ENCODE measurements at places on chromosomes 12 and 14. TPM values are rescaled to one million over a fixed set of nuclear protein-coding genes. Genes with fewer than 3 reads are reported as not detected.

DNA sequence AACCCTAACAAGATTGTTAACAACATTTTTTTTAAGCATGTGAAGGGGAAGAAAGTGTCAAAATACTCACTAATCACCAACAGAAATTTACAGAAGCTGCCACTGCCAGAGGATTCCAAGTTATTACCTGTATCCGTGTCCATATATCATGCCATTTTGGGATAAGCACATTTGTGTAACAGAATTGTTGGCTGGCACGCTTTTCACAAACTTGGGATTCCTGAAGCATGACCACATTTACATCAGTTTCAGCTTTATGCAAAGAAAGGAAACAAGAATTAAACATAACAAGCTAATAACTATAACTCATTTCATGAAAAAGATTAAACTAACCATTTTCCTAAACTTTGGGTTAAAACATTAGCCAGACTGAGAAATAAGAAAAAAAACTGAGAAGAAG, 5.9 kb downstream of the NEMP1 start:
- H3K27me3 ChIP-seq = no peaks in the 10 kb centered on the region
- H3K4me3 ChIP-seq = no peak overlapping the region

DNA sequence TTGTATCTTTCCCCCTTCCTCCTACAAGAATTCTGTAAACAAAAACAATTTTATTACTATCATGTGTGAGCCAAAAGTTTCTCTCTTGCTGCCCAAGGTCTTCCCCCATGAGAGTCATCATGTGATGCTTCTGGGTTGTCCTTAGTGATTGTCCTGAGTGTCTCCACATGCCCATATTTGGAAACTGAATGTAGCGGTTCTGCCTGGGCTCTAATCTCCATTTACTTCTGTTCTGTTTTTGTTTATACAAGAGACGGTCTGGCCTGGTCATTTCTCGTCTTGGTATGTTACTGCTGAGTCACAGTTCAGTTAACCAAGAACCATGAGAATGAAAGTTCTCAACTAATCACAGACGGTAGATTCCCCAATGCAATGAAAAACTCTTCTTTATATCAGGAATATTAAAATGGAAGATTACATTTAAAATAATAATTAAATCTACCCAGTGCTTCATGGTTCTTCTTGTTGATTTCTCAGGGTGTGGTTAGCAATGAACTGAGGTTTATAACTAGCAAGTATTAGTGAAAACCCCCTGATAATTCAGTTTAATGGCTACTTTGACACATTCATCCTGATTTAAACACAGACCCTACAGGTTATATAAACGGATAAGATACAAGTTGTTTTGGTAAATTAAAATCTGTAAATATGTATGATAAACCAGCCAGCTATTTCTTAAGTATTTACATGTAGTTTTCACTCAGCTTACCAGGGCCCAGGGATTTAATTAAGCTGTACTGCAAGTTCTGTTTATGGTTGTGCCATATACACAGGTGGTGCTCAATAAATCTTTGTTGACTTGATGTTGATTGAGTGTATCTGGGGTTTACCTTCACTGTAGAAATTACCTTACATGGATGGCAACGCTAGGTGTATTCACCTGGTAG, 81.1 kb downstream of the PELI2 start:
- H3K4me3 ChIP-seq = no peak overlapping the region
- DNase-seq = no peak
- peak overlapping the region; percentile 59 for H3K27ac ChIP-seq
- no peaks in the 10 kb centered on the region for H3K27me3 ChIP-seq

DNA sequence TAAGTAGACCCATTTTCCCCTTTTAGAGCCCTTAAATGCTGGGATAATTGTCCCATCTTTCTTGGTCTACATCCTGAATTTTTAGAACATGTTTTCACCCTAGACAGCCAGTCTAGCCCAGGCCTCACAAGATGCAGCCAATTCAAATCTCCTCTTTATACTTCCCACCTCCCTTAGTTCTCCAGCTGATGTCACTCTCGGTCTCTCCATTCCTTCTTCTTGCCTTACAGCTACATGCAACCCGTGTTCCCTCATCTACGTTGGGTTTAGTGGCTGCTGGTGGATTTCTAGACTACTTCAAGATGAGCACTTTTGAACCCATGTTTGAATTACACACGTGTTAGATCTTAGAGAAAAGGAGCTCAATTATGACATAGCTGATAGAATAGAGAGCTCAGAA, 132.0 kb downstream of the PPM1H start:
- H3K4me1 ChIP-seq = no peaks in the 10 kb centered on the region
- H3K36me3 ChIP-seq = no peaks in the 10 kb centered on the region

DNA sequence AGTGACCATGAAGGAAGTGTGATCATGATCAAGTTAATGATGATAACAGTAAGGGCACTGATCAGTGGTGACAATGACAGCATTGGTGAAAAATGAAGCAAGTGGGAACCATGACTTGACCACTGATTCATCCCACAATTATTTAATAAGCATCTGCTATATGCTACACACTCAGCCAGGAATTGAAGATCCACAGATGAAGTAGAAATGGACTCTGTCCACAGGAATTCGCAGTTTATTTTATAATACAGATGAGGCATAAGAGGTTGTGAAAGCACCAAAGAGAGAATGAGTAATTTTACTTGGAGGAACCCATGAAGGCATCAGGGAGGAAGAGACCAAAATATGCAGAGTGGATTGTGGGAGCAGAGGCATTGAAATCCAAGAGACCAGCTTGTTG, 33.8 kb upstream of the SMUG1 start:
- H3K27me3 ChIP-seq = no peaks in the 10 kb centered on the region
- no peaks in the 10 kb centered on the region for H3K36me3 ChIP-seq
- H3K4me1 ChIP-seq = no peaks in the 10 kb centered on the region
- H3K4me3 ChIP-seq = no peak overlapping the region

GRCh38 chr12:106918746-106919145, 37.0 kb upstream of the TMEM263 start:
- H3K4me3 ChIP-seq = no peak overlapping the region
- H3K27me3 ChIP-seq = no peaks in the 10 kb centered on the region
- no peak overlapping the region for H3K27ac ChIP-seq

DNA sequence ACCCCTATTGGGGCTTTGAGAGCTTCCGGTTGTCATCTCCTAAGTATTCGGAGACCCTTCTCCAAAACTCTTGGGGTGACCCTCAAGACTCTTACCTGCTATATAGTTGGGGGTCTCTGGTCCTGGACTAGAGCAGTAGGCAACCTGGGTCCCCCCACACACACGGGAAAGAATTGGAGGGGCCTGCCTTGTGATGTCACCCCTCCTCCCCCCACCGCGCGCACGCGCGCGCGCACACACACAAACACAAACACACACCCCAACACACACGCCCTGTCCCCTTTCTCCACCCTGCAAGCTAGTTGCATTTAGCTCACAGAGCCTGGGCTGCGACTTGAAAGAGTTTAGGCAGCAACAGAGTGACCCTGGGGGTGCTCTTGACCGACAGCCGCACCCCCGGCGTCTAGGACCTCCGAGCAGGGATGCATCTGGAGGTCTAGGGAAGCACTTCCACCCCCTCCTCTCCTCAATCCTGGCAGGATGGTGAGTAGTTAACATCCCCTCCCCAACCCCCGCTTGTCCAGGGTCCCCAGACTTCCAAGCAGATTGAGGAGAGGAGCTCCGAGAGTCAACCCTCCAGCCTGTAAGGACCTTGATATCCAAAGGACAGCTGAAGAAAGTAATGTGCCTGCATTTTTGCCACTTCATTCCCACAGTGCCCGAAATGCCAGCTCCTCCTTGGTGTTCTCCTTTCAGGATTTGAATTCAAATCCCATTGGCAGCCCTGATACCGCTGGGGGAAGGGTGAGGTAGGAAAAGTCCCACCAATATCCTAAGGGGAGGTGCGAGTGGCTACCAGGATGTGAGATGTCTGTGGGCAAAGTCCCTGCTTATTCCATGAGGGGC, 1.4 kb upstream of the DNAJC14 start:
- DNase-seq = peak; percentile 94
- peaks cover 16% of the 10 kb centered on the region for H3K4me1 ChIP-seq
- peak overlapping the region; percentile 97 for H3K4me3 ChIP-seq
- no peaks in the 10 kb centered on the region for H3K36me3 ChIP-seq
- no peaks in the 10 kb centered on the region for H3K27me3 ChIP-seq

GRCh38 chr12:25482625-25483024, 70.5 kb downstream of the LMNTD1 start:
- H3K27ac ChIP-seq = no peak overlapping the region
- no peaks in the 10 kb centered on the region for H3K27me3 ChIP-seq
- H3K36me3 ChIP-seq = no peaks in the 10 kb centered on the region
- H3K4me3 ChIP-seq = no peak overlapping the region
- H3K4me1 ChIP-seq = no peaks in the 10 kb centered on the region

GRCh38 chr14:58690801-58691516, 53.2 kb downstream of the DACT1 start:
- no peak overlapping the region for H3K4me3 ChIP-seq
- no peaks in the 10 kb centered on the region for H3K36me3 ChIP-seq
- H3K27me3 ChIP-seq = no peaks in the 10 kb centered on the region
- H3K27ac ChIP-seq = no peak overlapping the region
- H3K4me1 ChIP-seq = no peaks in the 10 kb centered on the region

DNA sequence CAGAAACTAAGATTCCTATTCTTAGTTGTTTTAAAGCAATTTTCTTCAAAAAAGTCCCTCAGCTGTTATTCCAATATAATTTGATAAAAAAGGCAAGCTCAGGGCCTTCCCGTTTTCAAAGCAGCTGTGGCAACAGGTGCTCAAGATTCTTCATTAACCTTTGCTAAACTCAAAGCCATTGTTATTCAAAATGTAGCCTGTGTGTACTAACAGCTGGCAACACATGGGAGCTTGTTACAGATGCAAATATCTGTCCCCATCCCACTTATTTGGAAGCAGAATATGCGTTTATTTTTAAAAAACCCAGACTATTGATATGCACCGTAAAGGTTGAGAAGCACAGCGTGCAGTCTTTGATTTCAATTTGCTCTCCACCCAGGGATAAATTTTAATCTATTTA, 210.4 kb upstream of the SYT10 start:
- H3K27ac ChIP-seq = no peak overlapping the region
- H3K27me3 ChIP-seq = no peaks in the 10 kb centered on the region
- DNase-seq = no peak
- no peaks in the 10 kb centered on the region for H3K36me3 ChIP-seq

GRCh38 chr12:121839993-121840761, 18.5 kb downstream of the HPD start:
- H3K36me3 ChIP-seq = no peaks in the 10 kb centered on the region
- no peaks in the 10 kb centered on the region for H3K27me3 ChIP-seq
- peak overlapping the region; percentile 52 for H3K4me3 ChIP-seq
- H3K4me1 ChIP-seq = no peaks in the 10 kb centered on the region

DNA sequence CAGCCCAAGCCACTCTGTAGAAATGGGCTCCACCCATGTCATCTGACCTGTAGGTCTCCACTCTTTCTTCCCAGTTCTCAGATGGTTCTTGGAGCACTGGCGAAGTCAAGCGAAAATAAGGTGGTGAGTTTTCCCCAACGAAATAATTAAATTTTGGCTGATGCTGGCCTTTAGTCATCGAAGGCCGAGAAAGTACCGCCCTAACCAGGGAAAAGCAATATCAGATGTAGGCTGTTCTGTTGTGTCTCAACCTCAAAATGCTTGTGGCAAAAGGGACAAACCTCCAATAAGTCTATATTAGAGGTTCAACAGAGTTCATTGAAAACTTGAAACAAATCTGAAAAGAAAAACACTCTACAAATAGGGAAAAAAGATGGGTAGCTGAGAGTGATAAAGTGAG, 48.6 kb upstream of the BCAT1 start:
- peaks cover 2% of the 10 kb centered on the region for H3K4me1 ChIP-seq
- no peaks in the 10 kb centered on the region for H3K27me3 ChIP-seq
- no peak for DNase-seq
- no peak overlapping the region for H3K27ac ChIP-seq
- H3K4me3 ChIP-seq = no peak overlapping the region

DNA sequence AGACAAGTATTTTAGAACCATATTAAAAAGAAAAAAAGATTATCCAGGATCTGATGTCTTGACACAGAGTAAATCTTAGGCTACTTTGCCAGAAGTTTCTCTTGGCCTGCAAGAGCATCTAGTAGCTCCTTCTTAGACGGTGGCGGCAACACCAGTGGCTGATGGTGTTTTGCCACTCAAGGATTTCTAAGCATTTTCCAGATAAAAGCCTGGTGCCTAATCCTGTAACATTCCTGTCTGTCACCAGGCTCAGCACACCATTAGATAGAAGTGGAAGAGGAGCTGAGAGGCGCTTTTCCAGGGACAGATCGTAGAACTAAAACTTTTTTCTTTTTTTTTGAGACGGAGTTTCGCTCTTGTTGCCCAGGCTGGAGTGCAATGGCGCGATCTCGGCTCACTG, 14.0 kb downstream of the WNT5B start:
- no peak for DNase-seq
- no peaks in the 10 kb centered on the region for H3K27me3 ChIP-seq
- H3K4me3 ChIP-seq = no peak overlapping the region

GRCh38 chr12:76762601-76762980, 1.3 kb upstream of the ZDHHC17 start:
- no peak for DNase-seq
- no peak overlapping the region for H3K4me3 ChIP-seq
- no peaks in the 10 kb centered on the region for H3K36me3 ChIP-seq
- H3K4me1 ChIP-seq = no peaks in the 10 kb centered on the region
- no peak overlapping the region for H3K27ac ChIP-seq

- no peak overlapping the region for H3K4me3 ChIP-seq
- no peaks in the 10 kb centered on the region for H3K4me1 ChIP-seq
- no peak overlapping the region for H3K27ac ChIP-seq
- DNase-seq = no peak
- no peaks in the 10 kb centered on the region for H3K27me3 ChIP-seq
These were observed 20.6 kb downstream of the SBNO1 start for GRCh38 chr12:123344086-123344485.

DNA sequence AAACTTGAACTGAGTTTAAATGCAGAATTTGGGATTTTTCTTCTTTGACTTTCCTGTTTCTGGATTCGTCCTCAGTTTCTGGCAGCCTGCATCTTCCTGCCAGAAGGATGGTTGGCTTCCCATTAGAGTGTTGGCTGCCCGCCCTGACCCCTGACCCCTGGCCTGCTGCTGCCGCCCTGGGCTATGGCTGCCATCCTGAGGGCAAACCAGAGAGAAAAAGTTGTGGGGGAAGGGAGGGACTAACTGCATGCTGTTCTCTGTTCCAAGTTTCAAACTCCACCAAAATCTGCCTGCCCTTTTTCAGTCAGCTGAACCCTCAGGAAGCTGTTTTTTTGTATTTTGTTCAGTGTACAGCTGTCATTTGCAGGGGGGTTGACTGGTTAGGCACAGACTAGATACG, 48.4 kb downstream of the FNTB start:
- DNase-seq = no peak
- H3K36me3 ChIP-seq = peaks cover 6% of the 10 kb centered on the region
- peaks cover 7% of the 10 kb centered on the region for H3K4me1 ChIP-seq

GRCh38 chr12:14959463-14959862, 1.9 kb downstream of the ARHGDIB start:
- peak overlapping the region; percentile 49 for H3K27ac ChIP-seq
- H3K27me3 ChIP-seq = no peaks in the 10 kb centered on the region
- H3K36me3 ChIP-seq = no peaks in the 10 kb centered on the region
- H3K4me3 ChIP-seq = peak overlapping the region; percentile 45
- no peak for DNase-seq

SERPINA4 gene
- total RNA-seq = 6.1 TPM

SDSL gene
- 22.8 TPM for total RNA-seq

ST8SIA1 gene
- total RNA-seq = 4.7 TPM

SPX gene
- 52.2 TPM for total RNA-seq

DBX2 gene
- total RNA-seq = not detected

INHBC gene
- total RNA-seq = not detected

CLEC9A gene
- total RNA-seq = 0.57 TPM

Measured in kidney (tissue), 22 donors.